ENCODE measurements at places on chromosomes 2 and 18.

DNA sequence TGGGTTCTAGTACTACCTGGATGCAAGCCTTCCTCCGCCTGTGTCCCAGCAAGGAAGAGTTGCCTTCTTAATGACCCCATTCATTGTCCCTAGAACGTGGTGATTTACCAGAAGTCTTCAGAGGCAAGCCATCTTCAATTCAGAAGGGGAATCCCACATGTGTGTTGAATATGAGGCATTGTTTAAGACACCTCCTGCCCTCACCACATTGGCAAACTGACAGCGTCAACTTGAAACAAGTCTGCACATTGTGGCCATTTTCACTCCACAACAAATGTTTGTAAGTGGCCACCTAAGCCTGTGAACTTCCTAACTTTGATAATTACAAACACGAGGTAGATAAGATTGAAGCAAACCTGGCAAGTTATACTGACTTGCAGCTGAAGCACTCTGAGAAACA, 83.7 kb downstream of the TCF7L1 start:
- no peak for DNase-seq

GRCh38 chr2:107466241-107466640, 360.5 kb upstream of the RGPD4 start:
- no peak for DNase-seq

- no peak for DNase-seq
Observed at GRCh38 chr18:70457223-70457622, 168.4 kb downstream of the SOCS6 start.

GRCh38 chr2:24010477-24011249, 778 bp downstream of the MFSD2B start:
- no peak for DNase-seq

GRCh38 chr2:226771067-226771466, 28.6 kb downstream of the IRS1 start:
- no peak for DNase-seq

DNA sequence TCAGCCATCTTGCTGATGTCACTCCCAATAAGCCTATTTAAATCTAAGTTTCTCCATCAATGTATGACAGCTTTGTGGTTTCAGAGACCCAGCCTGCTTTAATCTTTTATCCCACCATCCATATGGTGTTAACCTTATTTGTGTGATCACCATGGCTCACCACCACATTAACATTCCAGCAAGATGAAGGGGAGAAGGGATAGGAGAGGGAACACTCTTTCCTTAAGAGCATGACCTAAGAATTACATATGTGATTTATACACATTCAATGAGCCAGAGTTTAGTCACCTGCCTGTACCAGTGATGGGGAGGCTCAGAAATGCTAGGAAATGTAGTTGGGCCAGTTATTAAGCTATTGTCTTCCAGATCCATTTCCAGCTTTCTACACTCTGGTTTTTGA, 44.5 kb upstream of the CHN1 start:
- DNase-seq: no peak

DNA sequence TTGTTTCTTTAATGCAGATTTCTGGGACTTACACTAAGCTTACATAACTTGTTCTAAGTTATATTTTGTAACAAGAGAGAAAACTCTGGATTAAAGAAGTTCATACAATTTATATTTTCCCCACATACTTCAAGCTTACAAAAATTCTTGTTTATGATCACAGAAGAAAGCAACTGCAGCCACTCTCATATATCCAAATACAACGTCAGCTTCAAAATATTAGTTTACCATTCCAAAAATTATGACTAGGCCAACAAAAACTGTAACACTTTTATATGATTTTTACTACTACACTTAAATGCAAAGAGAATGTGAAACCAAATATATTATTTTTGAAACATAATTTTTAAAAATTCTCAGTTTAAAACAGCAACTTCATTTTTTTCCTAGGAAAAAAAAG, 30.9 kb downstream of the LPIN2 start:
- no peak for DNase-seq

DNA sequence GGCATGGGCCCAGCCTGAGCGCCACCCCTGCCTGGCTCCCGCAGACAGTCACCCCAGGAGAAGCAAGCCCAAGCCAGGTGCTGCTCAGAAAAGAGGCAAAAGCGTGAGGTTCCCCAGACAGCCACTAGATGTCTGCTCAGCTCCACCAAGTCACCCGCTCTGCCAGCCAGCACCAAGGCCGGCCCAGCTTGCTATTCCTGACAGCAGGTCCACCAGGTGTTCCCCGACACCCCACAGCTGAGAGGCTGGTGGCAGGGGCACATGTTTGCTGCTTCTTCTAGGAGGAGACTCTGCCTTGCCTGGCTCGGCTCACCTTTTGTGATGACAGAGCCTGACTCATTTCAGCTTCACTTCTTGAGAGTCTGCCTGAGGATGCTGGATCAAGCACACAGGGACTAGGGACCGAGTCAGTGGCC, 206.7 kb downstream of the MGAT5 start:
- DNase-seq: no peak

DNA sequence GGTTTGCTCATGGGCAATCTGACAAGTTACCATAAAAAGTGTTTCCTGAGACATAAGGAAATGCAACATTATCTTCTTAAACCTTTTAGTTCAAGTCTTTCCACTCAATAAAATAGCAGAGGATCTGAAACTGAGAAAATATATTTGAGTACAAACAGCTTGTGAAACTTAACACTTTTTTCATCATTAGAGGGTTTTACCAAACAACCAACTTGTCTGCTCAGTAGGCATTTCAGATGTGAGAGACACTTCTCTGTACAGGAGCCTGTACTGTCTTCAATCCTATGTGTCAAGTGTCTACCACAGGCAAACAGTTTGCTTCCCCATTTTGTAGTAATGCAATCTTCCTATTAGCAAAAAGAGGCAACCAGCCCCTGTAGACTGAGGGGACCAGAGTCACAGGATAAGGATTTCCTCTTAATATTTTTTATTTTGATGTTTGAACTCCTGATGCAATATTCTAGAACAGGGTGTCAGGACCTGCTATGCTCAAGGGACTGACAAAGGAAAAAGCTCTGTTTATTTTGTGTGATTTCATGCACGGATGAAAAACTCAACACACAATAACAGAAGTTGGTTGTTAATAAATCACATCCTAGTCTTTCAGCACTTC, 159.1 kb upstream of the LHCGR start:
- no peak for DNase-seq

DNA sequence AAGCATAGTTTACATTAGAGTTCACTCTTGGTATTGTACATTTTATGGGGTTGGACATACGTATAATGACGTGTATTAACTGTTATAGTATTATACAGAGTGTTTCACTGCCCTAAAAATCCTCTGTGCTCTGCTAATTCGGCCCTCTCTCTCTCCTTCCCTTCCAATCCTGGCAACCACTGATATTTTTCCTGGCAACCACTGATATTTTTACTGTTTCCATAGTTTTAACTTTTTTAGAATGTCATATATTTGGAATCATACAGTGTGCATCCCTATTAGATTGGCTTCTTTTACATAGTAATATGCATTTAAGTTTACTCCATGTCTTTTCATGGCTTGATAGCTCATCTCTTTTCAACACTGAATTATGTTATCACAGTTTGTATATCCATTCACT, 526.7 kb downstream of the RIT2 start:
- DNase-seq: no peak

GRCh38 chr2:39524756-39525635, 87.9 kb upstream of the MAP4K3 start:
- DNase-seq: no peak

Measured in activated T-cell treated with anti-CD3 and anti-CD28 coated beads for 1 hour (primary cell).